ENCODE measurements at places on chromosomes 7 and 10.
A peak's percentile ranks its signal among the peaks of the same experiment; 100 is the strongest.

DNA sequence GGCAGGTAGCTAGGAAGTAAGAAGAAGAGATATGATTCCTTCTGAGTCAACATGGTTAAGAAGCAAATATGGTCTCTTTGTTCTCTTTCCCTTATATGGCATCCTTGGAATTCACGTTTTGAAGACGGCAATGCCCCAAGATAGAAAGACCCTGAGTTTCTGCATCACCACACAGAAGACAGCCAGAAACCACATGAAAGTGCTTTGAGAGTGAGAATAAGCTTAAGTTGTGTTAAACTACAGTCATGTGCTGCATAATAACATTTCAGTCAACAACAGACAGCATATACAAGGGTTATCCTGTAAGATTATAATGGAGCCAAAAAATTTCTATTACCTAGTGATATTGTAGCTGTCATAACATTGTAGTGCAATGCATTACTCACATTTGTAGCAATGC, 89.9 kb upstream of the STEAP1 start:
- DNase-seq: no peak

DNA sequence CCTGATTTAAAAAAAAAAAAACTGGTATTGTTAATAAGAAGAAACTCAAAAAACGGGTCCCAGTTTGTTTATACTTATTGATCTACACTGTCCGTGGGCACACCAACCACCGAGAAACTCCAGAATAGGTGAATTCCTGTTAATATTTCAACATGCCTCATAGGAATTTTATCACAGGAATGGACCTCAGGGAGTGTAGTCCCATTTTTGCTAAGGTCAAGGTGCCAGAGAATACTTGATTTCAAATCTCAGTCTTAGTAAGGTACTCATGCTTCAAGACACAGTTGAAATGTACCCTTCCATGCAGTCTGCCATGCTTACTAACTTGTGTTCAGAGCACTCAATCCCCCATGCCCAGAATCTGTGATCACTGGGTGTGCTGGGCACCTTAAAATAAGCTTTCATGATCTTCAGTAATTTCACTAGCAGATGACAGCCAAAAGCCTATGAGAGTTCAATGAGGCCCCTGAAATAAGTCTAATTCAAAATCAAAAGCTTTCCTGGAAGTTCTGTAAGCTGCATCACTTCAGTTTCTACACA, 385.7 kb downstream of the TNS3 start:
- DNase-seq: no peak

GRCh38 chr7:69403169-69403568, 195.1 kb upstream of the AUTS2 start:
- peak; percentile 63 for DNase-seq

GRCh38 chr7:143437578-143437977, 5.7 kb upstream of the TAS2R60 start:
- no peak for DNase-seq

GRCh38 chr10:48400850-48401220, 94.4 kb downstream of the MAPK8 start:
- DNase-seq: no peak

GRCh38 chr7:21671859-21672258, 129.0 kb downstream of the DNAH11 start:
- DNase-seq: no peak

- DNase-seq: no peak
These were observed 41.4 kb downstream of the STAM start for GRCh38 chr10:17685233-17685840.

DNA sequence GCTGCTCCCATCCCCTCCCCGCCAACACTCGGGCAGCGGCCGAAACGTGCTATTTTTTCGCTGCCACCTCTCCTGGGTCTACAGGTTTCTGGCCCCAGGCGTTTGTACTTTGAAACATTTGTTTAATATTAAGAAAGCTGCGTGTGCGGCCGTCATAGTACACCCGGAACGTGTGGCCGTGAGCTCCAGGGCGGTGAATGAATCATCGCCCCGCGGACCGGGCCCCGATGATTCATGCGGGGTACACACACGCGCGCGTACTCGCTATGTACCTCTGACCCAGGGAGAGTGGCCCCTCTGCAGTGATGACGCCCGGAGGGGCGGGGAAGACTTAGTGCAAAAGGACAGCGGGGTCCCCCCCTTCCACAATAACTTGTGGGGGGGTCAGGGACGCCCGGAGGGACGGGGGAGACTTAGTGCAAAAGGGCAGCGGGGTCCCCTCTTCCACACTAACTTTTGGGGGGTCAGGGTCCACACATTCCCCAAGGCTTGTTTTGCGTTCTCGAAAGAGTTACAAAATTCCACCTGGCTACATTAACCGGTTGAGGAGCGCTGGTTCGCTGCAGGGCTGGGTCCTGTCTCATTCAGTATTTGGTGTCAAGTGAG, 56.5 kb upstream of the PCGF5 start:
- DNase-seq: no peak

DNA sequence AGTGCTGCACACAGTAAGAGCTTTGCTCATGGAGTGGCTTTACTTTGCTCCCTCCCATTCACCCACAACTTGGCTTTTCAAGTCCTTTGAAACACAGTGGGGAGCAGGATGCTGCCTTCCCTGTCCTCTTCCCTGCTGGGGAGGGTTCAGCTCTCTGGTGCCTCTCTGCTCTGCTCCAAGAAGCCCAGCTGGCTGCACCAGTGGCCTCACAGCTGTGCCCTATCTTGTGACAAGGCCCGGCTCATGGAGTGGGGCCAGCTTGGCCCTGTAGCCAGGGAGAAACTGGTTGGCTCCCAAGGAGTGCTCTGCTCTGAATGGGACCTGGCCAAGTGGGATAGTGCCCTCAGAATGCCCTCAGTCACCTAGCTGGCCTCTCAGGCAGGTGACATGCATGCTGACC, 212.3 kb upstream of the ZMIZ1 start:
- no peak for DNase-seq

- no peak for DNase-seq
These were observed 795.6 kb downstream of the PHTF2 start for GRCh38 chr7:78594156-78594555.

GRCh38 chr7:122397381-122397780, 92.8 kb upstream of the FEZF1 start:
- DNase-seq: no peak

GRCh38 chr7:143979359-143979758, 20.8 kb upstream of the OR6B1 start:
- no peak for DNase-seq

All from GDM1 (cell line).